ENCODE measurements at places on chromosomes 1 and 21.

GRCh38 chr1:92458146-92458545, 28.6 kb downstream of the GFI1 start:
- DNase-seq = no peak

- peak; percentile 89 for DNase-seq
Measured at GRCh38 chr1:246566813-246567645, 773 bp downstream of the CNST start.

DNA sequence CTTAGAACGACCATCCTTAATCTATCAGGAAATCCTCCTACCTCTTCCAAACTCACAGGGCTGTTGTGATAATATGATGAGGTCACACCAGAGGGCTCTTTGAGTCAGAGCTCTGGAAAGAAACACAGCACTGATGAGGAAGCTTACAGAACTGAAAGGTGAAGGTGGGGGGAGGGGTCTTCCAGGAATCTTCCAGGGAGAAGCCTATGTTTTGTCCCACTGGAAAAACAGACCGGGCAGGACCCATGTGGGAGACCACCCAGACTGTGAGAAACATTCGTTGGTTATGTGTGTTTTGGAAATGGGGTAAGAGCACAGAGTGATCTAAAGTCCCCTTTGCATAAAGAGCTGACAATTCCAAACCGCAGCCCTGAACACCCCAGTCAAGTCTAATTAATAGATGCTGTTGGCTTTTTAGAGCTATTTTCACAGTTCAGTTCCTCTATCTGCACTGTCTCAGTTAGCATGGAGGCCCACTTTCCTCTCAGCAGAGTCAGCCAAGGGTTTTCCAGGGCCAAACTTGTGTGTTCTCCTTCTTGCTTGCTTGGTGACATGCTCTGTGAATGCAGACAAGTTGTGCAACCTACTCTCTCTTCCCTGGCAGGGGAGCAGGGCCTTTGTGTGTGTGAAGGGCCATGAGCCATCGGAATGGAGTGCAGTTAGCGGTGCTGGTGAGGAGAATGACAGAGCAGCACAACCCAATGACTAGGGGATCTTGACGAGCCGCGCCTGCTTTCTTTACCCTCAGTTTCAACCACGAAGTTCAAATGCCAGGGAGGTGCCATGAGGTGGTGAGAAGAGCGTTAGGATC, 12.3 kb downstream of the PHLDA3 start:
- peak; percentile 99 for DNase-seq

DNA sequence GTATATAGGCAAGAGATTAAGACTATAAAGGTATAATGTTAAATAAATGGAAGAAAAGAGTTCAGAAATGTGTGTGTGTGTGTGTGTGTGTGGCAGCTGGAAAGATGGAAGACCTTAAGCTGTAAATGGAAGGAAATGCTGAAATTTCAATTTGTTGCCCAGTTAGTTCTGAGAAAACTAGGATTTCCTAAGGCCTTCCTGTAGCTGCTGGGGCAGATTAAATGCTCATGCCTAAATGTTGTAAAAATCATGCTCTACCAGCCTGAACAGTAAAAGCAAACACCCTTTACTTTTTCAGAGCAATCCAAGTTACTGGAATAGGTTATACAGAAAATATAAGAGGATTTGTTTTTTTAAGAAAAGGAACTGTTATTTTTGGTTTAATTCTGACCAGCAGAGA, 8.3 kb downstream of the ADCY10 start:
- DNase-seq = no peak

GRCh38 chr1:111154021-111154999, 14.3 kb downstream of the CEPT1 start:
- DNase-seq = peak; percentile 7

DNA sequence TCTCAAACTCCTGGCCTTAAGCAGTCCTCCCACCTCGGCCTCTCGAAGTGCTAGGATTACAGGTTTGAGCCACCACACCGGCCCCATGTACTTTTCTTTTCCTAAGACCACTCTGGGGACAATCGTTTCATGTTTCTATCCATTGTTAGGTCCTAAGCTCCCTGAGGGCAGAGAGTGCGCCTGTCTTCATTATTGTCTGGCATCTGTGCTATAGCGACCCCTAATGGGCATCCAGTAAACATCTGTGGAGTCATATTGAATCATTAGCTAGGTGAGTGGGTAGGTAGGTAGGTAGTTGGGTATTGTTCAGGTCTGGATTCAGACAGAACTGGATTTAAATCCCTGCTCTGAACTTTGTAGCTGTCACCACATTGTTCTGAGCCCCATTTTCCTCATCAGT, 66.1 kb downstream of the TMEM53 start:
- no peak for DNase-seq

DNA sequence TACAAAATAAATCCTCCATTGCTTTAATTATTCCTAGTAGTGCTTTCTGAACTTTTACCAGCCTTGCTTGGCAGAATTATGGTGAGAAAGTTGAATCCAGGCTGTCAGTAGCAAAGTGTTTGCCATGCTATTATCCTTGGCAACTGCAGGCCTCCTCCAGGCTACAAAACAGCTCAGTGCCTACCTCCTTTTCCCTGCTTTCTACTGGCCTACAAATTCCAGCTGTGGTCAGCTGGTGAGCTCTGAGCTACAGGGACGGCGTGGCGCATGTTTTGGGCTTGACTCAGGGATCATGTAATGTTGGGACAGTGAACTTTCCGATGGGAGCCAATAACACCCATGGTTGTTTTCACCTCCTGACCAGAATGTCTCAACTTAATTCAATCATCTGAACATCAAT, 456.1 kb upstream of the ADAMTS5 start:
- peak; percentile 84 for DNase-seq

- no peak for DNase-seq
Measured at GRCh38 chr21:38287476-38287875, 30.7 kb downstream of the KCNJ15 start.

- no peak for DNase-seq
Measured at GRCh38 chr21:45114475-45114874, 40.1 kb downstream of the ADARB1 start.

- peak; percentile 8 for DNase-seq
Measured at GRCh38 chr21:40254540-40255465, 387.6 kb downstream of the PCP4 start.

Data from fibroblast of lung (primary cell).